ENCODE measurements at places on chromosomes 2 and 18.

DNA sequence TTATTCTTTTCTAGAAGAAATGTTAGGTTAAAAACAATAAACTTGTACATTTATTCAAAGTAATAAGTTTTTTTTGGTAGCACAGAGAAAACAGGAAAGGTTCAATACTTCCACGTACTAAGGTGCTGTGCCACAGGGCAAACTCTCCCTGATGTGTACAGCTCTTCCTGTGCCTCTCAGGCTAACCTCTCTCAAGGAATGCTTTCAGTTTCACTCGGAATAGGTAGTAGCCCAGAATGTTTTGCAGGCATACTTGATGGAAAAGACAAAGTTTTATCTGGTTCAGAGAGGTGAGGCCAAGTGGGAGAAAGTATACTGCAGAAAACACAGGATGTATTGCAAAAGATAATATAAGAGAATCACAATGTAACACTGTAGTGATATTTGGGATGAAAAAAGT is 171.0 kb upstream of the ZFP36L2 start:
- no peak for DNase-seq

GRCh38 chr18:46264255-46264654 is 160.1 kb downstream of the HAUS1 start:
- DNase-seq: no peak

DNA sequence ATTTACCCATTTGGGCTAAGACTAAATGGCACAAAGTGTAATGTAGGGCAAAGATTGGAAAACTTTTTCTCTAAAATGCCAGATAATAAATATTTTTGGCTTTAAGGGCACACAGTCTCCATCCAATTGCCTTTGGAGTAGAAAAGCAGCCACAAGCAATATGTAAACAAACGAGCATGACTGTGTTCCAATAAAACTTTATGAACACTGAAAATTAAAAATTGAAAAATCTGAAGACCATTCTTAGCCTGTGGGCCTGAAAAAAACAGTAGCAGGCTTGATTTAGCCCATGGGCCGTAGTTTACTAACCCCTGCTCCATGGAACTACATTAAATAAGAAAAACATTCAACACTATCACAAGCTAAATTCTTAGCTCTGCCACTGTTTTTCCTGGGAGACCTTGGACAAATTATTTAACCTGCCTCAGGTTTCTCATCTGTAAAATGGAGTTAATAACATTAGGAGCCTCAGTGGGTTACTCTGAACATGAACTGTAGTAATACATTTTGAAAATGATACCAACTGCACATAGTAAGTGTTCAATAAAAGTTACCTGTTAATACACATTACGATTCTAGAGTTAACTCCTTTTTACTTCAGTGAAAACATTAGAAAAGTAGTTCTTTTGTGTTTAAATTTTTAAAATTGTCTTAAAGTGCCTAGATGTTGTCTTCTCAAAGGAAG is 1.3 kb downstream of the IFIH1 start:
- no peak for DNase-seq

DNA sequence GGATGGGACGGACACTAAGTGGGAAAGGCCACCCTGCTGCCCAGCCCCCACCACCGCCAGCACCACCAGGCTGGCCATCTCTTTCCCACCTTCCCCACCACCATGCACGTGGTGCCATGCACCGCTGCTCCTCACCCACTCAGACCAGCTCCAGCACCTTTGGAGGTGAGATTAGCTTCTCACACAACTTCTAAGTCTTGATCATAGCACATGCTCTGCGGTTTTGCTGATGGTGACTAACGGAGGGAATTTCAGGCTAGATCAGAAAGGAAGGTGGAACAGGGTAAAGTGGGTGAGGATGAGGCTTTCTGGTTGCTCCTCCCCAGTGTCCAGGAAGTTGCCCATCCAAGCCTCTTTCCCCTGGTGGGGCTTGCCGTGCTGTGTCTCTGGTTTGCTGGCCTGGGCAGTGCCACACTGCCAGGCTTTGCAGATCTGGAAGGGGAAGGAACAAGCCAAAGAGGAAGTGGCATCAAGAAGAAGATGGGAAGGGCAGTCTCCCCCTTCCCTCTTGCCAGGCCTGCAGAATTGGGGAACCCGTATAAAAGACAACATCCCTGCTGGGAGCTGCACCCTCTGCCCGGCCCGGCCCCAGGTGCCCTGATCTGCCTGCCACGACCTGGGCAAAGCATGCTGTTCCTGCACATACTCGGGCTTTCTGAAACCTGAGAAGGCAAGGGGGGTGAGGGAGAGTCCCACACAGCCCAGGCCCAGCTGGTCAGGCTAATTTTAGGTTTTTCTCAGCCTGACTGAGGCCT is 44.3 kb upstream of the CAB39 start:
- DNase-seq: no peak

DNA sequence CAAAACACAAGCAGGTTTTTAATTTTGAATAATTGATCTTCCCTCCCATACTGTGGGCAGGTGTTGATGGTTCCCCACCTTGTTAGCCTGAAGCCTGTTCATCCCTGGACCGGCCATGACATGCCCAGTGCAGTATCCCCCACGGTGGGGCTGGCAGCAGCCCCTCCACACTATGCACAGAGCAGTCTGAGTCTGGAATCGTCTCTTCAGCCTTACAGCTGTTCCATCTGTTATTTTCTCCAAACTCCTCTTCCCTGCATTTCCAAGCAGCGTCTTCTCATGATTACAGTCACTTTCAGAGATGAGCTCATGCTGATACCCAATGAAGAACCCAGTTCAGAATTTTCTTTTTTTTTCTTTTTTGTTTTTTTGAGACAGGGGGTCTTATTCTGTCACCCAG is 68.2 kb downstream of the ADI1 start:
- DNase-seq: no peak

- DNase-seq: no peak
Observed at GRCh38 chr2:153373510-153374279, 104.9 kb downstream of the RPRM start.

- no peak for DNase-seq
Observed at GRCh38 chr18:58158008-58158407, 114.0 kb downstream of the NEDD4L start.

GRCh38 chr2:159114835-159115234 is 146.4 kb downstream of the TANC1 start:
- DNase-seq: no peak
